Activated naive CD8-positive, alpha-beta T cell treated with anti-CD3 and anti-CD28 coated beads, Interleukin-2, amount 50 U/mL, for 16 hours (primary cell): ENCODE measurements at places on chromosomes 7 and 10.

DNA sequence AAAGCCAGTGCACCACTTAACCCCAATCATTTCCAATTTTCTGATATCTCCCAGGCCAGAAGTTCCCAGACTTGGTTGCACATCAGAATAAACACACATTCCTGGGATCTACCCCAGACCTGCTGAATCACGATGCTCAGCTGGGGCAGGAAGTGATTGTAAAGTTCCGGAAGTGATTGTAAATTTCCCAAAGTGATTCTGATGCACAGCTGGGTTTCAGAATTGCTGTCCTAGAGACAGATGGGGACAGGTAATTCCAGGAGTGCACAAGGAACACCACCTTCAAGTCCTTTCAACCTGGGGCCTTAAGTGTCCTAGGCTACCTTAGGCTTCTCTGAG lies 104.2 kb upstream of the EEPD1 start:
- no peak for DNase-seq

GRCh38 chr10:29392376-29393021 lies 103.6 kb downstream of the LYZL1 start:
- DNase-seq, result no peak

- DNase-seq, result no peak
Observed at GRCh38 chr10:99685597-99685967, 26.3 kb downstream of the ENTPD7 start.

DNA sequence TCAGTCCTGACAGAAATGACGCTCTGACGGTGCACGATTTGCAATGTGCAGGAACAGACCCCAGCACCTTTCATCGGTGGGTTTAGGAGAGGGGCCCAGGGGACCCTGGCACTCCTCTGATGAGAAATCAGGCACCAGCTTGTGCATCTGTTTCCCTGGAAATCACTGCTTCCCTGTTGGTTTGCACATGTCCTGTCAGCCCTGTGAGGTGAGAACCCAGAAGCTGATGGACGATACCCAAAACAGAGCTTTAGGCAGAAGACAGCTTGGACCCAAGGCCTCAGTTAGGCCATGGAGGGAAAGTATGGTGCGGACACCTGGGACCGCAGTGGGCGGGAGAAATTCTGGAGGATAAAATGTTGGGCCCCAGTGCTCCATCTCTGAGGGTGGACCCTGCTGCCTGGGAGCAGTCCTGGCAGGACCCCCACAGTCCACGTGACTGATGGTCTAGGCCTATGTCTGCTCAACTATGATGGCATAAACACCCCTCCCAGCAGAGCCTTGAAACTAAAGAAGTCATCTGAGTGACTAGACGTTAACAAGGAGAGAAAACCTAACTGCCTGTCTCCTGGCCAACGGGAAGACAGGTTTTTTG lies 242.8 kb downstream of the PTPRN2 start:
- DNase-seq, result no peak

GRCh38 chr10:130409331-130409730 lies 273.1 kb downstream of the GLRX3 start:
- no peak for DNase-seq

DNA sequence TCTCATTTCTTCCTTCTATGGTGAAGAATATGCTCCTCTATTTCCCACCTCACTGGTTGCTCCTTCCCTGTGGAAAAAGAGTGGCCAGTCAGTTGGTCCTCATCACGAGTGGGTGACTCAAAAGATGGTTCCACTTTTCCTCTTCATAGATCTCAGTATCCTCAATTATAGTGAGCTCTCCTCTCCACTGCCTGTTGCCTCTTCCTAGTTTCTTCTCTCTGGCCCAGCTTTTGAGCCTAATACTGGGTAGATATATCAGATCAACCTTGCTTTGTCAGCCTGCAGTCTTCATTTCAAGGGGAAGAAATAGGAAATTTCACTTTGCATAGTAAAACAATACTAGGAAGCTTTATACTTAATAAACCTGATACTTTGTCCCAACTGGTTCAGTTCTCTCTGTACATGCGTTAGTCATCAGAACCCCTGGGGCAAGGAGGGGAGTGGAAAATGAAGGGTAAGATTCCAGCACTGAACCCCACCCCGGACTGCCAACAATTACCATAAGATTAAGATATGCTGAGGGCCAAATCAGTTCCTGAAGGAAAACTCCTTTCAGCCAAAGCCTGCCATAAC lies 15.5 kb upstream of the WNT16 start:
- no peak for DNase-seq

DNA sequence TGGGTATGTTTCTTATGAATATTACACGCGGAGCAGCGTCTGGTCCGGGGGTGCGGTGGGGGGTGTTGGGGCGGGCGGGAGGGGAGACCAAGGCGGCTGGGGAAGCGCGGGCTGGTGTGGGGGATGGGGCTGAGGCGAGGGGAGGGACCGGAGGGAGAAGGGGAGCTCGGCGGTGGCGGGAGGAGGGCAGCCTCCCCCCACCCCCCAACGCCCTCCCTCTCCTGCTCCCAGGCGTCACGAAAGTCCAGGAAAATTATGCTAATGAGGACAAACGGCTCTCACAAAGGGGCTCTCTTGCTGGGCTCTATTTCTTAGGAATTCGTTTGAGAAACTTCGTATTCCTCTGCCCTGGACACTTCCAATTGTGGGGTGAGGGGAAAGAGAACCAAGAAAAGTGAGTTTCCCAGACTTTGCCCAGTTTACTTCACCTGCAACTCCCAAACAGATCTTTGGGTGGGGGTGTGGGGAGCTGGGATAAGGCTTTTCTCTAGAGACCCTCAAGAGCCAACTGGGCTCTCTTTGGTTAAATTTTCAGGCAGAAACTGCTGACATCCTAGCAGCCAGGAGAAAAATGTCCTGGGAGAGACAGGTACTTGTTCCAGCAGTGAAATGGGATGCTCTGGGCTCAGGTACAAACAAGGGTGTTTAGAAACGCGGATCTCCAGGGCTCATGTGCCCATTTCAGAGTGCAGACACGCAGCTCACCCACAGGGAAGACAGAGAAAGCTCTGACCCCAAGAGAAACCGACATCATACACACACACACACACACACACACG lies 11.7 kb upstream of the HOXA2 start:
- DNase-seq, result no peak

DNA sequence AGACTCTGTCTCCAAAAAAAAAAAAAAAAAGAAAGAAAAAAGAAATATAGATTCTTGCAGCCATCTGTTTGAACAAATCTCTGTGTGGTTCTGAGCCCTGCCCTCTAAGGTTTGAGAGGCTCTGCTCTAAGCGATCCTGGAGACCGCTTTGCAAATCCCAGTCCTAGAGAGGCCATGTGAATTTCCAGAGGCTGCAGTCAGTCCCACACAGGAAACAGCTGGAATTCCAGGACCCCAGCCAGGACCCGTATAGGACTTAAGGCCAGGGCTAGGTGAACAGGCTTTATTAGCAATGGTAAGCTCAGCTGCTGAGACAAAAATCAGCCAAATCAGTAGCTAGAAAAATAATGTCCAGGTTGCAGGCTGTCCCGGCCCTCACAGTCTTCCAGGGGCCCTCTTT lies 154.8 kb downstream of the RPS24 start:
- DNase-seq, result no peak

DNA sequence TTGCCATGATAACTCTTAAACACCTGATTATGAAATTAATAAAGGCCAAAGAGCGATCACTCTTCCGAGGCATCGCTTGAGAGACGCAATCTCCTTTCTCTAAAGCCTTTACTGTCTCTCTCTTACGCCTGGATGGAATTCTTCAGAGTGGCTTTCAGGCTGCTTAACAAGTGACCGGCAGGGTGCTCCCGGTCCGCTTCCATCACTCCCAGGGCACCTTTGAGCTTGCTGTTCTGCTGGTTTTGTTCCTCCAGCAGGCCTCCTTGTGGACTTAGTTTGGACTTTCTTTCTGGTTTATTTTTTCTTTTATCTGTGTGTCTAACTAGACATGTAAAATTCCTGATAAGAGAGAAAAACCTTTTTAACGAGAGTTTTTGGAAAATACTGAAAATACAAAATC lies 60.9 kb downstream of the MRPL32 start:
- no peak for DNase-seq

DNA sequence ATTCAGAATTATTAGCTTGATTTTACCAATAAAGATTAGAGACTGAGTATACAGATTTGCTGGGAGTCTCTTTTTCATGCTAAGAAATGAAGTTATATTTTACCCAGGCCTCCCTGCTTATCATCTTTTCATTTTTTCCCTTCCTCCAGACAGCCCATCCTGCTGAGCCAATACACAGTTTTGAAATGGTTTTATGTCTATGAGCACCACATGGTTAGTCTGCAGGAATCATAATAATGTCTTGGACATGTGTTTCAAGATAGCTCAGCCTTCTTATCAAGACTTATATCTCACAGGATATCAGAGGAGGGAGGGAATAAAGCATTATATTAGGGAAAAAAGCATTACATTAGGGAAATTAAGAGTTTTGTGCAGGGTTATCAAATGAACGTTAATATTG lies 157.1 kb downstream of the EXOC4 start:
- no peak for DNase-seq

GRCh38 chr10:12162927-12163326 lies 32.8 kb downstream of the NUDT5 start:
- no peak for DNase-seq

GRCh38 chr7:118312051-118312450 lies 87.5 kb downstream of the ANKRD7 start:
- DNase-seq, result no peak

GRCh38 chr7:43137811-43138210 lies 25.4 kb downstream of the HECW1 start:
- DNase-seq, result no peak

DNA sequence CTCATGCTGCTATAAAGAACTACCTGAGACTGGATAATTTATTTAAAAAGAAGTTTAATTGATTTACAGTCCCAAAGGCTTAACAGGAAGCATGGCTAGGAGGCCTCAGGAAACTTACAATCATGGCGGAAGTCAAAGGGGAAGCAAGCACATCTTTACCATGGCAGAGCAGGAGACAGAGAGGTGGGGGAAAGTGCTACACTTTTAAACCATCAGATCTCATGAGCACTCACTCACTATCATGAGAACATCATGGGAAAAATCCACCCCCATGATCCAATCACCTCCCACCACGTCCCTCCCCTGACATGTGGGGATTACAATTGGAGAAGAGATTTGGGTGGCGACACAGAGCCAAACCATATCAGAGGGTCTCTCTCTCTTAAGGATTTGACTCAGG lies 108.6 kb upstream of the PODXL start:
- no peak for DNase-seq

DNA sequence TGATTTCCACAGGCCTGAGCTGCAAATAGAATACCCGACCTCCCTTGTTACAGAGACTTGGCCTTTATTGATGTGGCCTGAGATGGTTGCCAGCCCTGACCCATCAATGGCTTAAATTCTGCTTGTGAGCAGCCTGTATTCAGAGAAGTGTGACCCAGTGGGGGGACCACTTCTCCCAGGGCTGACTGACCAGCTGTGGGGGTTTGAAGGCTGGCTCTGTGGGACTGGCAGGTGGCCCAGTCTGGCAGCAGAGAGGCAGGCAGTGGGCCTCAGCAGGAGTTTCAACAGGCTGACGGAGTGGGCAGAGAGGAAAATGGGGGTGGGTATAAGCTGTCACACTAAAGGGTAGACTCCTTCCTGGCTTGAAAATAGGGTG lies 12.2 kb upstream of the PPIF start:
- DNase-seq, result no peak

- DNase-seq, result no peak
Observed at GRCh38 chr10:88080213-88080612, 216.8 kb downstream of the PTEN start.

- no peak for DNase-seq
Observed at GRCh38 chr7:106823631-106824030, 41.5 kb upstream of the PIK3CG start.

DNA sequence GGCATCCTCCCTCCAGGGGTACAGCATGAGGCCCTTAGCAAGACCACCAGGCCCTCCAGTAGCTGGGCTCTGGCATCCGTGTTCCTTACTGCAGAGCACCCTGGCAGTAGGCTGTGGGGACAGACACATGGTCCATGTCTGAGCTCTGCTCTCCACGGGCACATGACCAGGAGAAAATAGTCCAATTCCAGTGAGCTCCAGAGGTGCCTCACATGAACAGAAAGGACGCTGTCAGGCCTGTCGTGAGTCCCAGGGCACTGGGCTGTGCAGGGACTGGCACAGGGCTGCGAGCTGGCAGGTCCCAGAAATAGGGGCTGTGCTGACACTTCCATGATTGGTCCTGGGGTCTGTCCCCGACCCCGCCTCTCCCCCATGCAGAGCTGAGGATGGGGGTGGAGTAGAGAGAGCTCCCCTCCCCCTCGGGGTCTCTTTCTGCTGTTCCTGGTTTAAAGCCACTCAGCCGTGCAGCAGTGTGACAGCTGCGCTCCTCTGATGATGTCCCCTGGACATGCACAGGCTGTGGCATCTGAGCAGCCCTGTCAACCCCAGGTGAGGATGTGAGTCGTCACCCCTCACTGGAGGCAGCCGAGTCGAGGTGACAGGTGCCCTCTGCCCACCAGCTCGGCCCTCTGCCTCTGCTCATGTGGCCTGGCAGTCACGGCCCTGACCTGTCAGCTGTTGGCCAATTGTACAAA lies 25.2 kb upstream of the ZNF488 start:
- DNase-seq, result no peak

GRCh38 chr7:1951159-1951536 lies 281.1 kb downstream of the ELFN1 start:
- DNase-seq, result no peak

- DNase-seq, result no peak
Observed at GRCh38 chr10:87504307-87504639, 420 bp upstream of the MINPP1 start.

DNA sequence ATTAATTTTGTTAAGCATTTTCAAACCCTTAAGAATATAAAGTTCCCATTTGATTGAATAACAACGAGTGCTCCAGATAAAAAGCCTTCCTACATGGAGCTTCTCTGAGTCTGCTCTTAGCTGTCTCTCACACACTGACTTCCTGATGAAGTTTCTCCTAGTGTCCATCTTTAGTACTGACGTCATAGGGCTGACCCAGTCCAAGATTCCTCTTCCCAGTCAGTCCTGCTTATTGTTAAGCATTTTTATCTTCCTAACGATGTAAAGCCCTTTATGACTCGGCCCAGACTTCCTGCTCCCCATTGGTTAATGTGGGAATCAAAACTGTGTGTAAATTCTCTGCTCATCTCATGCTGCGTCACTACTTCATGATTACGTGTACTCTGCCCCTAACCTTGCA lies 398.8 kb downstream of the TFEC start:
- no peak for DNase-seq

DNA sequence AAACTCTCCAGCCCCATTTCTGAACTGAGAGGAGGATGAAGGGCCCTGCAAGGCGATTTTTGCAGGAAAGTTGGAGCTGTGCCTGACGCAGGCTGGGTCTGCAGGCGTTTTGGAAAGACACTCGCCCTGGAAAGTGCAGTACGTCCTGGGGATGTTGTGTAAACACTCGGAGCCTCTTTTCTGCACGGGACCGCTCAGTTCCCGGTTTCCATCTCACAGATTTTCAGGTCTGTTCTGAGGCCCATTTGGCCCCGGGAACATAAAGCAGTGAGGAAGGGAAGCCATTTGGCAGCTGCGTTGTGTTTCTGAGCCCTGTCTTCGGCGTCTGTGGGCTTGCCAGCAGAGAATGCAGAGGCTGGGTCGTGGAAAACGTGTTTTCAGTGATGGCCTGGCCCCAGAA lies 655.0 kb upstream of the MGMT start:
- DNase-seq, result no peak

- DNase-seq, result no peak
Observed at GRCh38 chr10:21314111-21314626, 211.3 kb downstream of the SKIDA1 start.
